ENCODE measurements at places on chromosomes 5 and 9. TPM values are rescaled to one million over a fixed set of nuclear protein-coding genes. Genes with fewer than 3 reads are reported as not detected.

Gene LCN10
- 4.5 TPM for total RNA-seq

DNA sequence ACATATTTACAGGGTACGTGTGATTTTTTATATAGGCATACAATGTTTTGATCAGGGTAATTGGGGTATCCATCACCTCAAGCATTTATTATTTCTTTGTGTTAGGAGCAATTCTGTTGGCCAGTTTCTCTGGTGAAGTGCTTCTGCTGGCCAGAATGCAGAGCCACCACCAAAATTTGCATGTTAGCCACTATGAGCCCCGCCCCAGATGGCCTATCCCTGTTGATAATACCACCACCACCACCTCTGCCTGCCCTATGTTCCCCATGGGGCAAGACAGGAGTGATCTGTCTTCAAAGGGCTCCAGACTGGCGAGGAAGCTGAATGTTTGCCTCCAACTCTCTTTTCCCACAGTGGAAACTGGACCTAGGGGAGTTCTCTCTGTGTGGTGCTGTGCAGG is 26.0 kb upstream of the JAK2 start:
- no peak overlapping the region for H3K4me3 ChIP-seq
- no peaks in the 10 kb centered on the region for H3K4me1 ChIP-seq
- DNase-seq = no peak
- H3K36me3 ChIP-seq = no peaks in the 10 kb centered on the region

- H3K27ac ChIP-seq = no peak overlapping the region
- no peaks in the 10 kb centered on the region for H3K36me3 ChIP-seq
- no peaks in the 10 kb centered on the region for H3K4me1 ChIP-seq
- H3K27me3 ChIP-seq = no peaks in the 10 kb centered on the region
Observed at GRCh38 chr9:122329597-122329996, 41.2 kb upstream of the PTGS1 start.

- H3K27me3 ChIP-seq = no peaks in the 10 kb centered on the region
- no peak for DNase-seq
- H3K27ac ChIP-seq = no peak overlapping the region
- H3K4me1 ChIP-seq = no peaks in the 10 kb centered on the region
- no peaks in the 10 kb centered on the region for H3K36me3 ChIP-seq
- H3K4me3 ChIP-seq = no peak overlapping the region
Observed at GRCh38 chr9:16202914-16203728, 650.3 kb downstream of the CCDC171 start.

DNA sequence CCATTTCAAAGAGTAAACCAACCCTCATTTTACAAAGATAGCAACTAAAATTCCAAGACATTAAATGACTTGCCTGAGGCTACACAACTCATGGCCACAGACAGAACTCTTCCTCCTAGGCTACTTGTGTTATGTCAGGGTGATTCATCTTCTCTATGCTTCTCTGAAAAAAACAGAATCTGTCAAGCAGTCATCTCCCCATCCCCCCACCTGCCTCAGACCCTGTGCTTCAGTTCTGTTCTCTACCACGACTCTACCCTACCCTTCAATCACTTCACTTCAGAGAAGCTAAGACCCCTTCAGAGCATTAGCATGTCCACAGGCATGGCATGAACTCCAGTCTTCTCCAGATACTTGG is 277.7 kb upstream of the PTGER4 start:
- no peak overlapping the region for H3K27ac ChIP-seq
- H3K27me3 ChIP-seq = no peaks in the 10 kb centered on the region
- no peaks in the 10 kb centered on the region for H3K4me1 ChIP-seq

All from right atrium auricular region (tissue), 2 donors.